Spinal cord (tissue), 10 donors: ENCODE measurements at places on chromosomes 16 and 17. TPM values are rescaled to one million over a fixed set of nuclear protein-coding genes. Genes with fewer than 3 reads are reported as not detected.
A peak's percentile ranks its signal among the peaks of the same experiment; 100 is the strongest.

The KRT28 gene
- total RNA-seq = not detected

The DNAI2 gene
- total RNA-seq = 6.4 TPM

The CDH3 gene
- 9.3 TPM for total RNA-seq

The HSD17B2 gene
- total RNA-seq = 2.5 TPM

The TPSB2 gene
- 0.61 TPM for total RNA-seq

The GP2 gene
- not detected for total RNA-seq

GRCh38 chr17:43028221-43028861 lies 3.3 kb downstream of the RND2 start:
- no peak for DNase-seq

DNA sequence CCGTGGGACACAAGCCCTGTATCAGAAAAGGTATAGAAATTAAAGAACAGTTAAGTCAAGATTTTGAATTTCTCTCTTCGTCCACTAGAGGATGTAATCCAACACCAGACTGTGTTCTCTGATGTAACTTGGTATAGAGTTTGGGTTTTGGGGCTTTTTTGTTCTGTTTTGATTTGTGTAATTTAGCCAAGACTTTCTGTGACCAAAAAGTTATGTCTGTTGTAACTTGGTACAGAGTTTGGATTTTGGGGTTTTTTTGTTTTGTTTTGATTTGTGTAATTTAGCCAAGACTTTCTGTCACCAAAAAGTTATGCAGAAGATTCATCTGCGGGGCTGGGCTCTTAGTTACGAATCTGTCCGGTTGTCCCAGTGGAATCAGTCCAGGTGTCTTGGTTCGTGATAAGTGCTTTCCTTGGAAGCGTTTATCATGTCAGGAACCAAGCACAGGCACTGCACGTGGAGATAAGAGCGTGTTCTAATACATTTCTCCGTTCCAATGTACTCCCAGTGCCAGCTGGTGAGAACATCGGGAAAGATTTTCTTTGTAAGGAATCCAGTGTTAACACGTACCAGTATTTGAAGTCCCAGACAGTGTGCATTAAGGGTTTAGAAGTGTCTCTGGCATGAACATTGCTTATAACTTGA lies 44.1 kb upstream of the SEC14L1 start:
- no peak for DNase-seq

- DNase-seq = peak; percentile 23
Measured at GRCh38 chr16:16175296-16175695, 48.0 kb downstream of the ABCC6 start.

- peak; percentile 31 for DNase-seq
Measured at GRCh38 chr17:15086776-15087295, 178.3 kb downstream of the PMP22 start.

DNA sequence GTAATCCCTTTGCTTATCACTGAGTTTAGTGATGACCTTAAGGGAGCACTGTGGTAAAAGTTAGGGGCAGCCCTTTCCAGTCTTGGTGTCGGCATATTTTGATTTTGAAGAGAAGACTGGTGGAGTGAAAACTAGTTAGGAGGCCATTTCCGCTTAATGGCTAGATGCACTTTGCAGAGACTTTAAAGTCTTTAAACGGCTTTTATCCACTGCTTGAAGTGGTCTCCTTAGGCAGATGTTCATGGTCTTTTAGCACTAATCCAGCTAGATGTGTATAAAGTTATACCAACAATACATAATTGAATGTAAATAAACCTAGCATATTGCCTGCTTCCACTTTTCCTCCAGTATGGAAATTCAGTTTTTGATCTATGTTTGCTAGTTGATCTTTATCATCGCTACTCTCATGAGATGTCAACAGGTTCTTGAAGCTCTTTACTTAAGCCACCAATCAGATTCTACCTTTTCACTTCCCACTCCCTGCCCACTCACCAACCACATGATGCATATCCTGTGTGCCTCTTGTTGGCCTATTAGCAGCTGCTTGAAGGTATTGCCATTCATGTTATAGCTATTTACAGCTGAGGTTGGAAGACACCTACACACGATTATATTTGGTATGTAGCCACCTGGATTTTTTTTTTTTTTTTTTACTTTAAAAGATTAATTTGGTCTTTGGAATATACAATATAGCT lies 132.0 kb downstream of the NLK start:
- no peak for DNase-seq

GRCh38 chr17:73286863-73287296 lies 24.9 kb downstream of the CDC42EP4 start:
- no peak for DNase-seq

- DNase-seq = no peak
Measured at GRCh38 chr17:72715906-72716572, 376.4 kb downstream of the SLC39A11 start.

- no peak for DNase-seq
Measured at GRCh38 chr17:81923302-81924260, 4.0 kb downstream of the MAFG start.
